NCI-H1694 (cell line): ENCODE measurements at places on chromosomes 12 and 14.

DNA sequence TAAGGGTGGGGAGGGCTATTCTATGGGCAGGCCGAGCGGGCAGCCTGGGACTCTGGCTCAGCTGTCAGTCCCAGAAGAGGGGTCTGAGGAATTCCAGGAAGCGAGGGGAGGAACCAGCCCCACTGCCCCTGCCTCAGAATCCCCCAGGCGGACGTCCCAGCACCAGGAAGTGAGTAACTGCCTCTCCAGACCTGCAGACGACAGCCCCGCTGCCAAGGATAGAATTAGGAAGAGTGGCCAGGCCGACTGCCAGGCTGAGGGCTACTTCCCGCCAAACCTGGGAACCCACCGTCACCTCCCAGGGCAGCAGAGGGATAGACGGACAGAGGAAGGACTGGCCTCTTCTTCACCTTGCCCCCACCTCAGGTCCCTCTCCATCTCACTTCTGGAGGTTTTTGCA lies 6.7 kb upstream of the BDKRB2 start:
- no peak for DNase-seq

DNA sequence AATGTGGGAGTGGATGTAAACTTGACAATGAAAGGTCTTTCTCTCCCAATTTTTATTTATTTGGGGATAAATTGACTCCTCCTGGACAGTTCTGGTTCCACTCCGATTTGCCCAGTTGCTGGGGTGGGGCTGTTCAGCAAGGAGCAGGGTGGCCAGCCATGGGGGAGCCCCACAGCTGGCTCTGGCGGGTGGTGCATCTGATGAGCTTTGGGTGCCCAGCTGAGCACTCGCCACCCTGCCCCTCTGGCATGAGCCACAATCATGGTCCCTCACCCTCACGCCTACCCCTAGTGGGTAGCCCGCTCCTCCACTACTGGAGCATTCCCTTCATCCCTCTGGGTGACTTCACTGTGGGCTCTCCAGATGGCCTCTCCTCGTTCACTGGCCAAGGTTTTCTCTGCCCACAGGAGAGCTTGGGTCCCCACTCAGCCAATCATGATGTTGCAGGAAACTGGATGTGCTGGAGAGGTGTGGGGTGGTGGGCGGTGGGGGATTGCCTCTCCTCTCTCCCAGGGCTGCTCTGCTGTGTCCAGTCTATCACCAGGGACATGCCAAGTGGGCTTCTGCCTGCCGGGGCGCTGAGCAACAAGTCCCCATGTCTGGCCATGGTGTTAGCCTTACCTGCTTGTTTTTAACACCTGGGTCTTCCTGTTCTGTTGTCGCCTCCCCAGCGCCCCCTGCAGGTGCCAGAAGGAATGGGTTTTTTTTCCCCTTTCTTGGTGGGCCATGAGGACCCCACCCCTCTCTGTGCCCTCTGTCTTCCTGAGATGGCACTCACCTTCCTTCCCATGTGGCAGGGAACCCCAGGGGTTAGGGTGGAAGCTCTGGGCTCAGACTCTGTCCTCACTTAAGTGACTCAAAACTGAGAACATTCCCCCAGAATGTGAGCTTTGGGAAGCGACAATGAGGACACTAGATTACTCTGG lies 3.4 kb downstream of the CYP46A1 start:
- no peak for DNase-seq

DNA sequence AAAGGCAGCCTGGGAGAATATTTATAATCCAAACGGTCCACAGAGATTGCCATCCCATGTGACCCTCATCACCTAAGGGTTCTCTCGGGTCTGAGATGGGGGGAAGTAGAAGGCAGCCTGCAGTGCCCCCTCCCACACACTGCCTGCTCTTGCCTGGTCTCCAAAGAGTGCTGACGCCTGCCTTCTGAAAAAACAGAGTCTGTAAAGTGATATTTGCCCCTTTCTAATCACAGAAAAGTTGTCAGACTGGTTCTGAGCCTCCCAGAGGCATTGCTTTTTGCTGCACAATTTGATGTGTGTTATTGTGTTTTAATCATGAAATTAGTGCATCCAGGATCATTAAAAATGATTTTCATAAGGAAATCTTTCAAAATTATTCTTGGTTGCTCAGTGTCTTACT lies 59.2 kb downstream of the TMEM30B start:
- DNase-seq = no peak

DNA sequence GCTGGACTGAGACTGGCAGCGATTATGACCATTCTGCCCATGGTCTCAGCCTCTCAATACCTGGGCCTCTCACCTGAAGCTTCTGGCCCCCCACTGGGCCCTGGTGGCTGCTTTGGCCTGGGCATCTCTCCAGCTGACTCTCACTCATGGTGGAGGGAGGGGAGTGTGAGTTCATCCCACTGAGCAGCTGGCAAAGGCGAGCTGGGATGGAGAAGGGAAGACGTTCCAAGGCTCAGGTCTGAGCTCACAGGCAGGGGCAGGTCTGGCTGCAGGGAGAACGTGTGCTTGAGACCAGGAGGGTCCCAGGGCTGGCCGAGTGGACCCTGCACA lies 103.5 kb downstream of the TMEM121 start:
- DNase-seq = no peak

GRCh38 chr14:77717608-77718305 lies 9.9 kb downstream of the SLIRP start:
- DNase-seq = no peak

DNA sequence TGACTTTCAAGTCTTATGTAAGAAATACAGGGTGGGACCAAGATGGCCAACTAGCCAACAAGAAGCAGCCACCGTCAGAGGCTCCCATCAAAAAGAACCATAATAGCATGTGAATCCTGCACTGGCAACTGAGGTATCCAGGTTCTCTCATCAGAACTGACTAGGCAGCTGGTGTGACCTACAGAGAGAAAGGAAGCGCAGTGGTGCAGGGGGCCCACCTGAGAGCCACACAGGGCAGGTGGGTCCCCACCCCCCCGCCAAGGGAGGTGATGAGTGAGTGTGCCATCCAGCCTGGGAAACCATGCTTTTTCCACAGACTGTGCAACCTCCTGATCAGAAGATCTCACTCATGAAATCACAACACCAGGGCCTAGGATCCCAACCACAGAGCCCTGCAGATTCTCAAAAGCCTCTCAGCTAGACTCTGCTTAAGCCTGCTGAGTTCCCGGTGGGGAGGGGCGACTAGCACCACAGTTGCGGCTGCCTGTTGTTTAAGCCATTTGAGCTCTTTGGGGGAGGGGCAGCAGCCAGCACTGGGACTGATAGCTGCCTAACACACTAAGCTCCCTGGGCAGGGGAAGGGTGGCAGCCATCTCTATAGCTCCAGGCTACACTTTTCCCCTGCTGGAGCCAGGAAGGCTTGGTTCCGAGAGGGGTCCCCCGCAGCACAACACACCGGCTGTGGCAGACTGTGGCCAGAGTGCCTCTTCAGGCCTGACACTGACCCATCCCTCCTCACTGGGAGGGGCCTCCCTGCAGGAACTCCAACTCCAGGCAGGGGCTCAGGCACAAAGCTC lies 75.3 kb downstream of the GARIN6 start:
- no peak for DNase-seq

DNA sequence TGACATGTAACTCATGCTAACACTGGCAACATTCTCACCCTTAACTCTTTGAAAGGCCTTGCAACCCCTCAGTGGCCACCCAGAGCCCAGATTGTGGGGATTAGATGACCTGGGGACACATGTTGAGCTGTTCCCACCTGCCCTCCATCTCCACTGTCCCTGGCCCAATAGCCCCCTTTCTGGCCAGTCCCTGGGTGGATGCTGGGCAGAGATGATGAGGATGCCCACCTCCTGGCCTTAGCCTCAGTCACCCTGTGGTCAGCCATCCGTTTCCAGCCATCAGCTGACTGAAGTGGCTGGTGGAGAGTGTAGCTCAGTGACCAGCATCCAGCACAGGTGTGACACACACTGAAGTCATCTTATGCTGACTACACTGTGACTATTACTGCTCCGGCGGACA lies 4.7 kb downstream of the ANHX start:
- DNase-seq = no peak
